Activated naive CD8-positive, alpha-beta T cell treated with anti-CD3 and anti-CD28 coated beads, Interleukin-2, amount 50 U/mL, for 24 hours (primary cell): ENCODE measurements at places on chromosomes 12 and 14.

DNA sequence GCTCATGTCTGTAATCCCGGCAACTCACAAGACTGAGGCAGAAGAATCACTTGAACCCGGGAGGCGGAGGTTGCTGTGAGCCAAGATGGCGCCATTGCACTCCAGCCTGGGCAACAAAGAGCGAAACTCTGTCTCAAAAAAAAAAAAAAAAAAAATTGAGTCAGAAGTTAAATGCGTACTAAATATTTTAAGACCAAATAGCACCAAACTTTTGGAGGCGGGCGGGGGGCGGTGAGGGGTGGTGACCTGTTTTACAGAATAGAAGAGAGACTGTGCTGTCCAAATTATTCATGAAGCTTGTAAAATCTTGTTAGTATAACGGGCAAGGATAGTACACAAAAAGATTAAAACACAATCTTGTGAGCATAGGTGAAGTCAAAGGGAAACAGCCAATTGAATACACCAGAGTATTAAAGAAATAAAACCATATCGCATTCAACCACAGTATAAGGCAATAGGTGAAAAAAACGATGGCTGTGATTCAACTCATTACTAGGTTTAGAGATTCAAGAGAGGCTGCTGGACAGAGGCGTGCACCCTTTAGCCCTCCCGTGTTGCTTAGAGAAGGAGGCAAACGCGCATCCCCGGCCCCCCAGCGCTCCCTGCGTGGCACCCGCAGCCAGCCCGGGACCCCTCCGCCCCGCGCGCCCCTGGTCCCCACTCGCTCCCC is 571 bp downstream of the ZNF891 start:
- H3K36me3 ChIP-seq = peaks cover 88% of the 10 kb centered on the region
- peak; percentile 7 for DNase-seq
- peak overlapping the region; percentile 92 for H3K4me3 ChIP-seq
- H3K27me3 ChIP-seq = no peaks in the 10 kb centered on the region

GRCh38 chr14:73977896-73978295 is 27.8 kb downstream of the COQ6 start:
- peaks cover 4% of the 10 kb centered on the region for H3K36me3 ChIP-seq
- no peak overlapping the region for H3K4me3 ChIP-seq
- DNase-seq = no peak
- no peaks in the 10 kb centered on the region for H3K27me3 ChIP-seq
- H3K4me1 ChIP-seq = no peaks in the 10 kb centered on the region

DNA sequence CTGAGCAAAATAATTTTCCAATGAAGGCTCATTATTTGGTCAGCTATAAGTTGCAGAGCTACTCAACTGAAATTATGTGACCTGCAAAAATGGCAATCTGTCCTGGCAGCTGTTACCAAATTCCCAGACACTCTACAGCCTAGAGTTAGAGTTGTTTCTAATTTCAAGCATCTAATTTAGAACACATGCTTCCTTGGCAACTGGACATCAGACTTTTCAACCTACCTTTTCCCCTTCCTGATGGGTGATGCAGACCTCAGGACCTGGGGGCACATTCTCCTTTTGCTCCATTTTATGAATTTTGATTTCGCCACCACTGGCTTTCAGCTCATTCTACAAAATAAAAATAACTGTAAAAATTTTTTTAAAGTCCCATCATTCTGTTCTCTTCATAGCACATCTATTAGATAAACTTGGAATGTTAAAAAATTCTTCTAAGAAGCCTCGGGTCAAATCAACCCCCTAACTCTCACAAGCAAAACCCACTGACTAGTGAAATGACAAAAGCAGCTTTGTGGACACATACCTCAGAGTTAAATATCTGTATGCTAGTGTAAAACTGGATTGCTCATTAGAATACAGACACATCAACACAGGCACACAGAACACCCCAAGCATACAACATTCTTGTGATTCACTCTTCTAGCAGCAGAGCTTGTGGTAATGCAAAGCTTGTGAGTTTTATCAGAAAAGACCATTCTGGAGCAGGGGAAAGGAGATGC is 33.5 kb upstream of the CERS5 start:
- H3K4me1 ChIP-seq = no peaks in the 10 kb centered on the region
- H3K4me3 ChIP-seq = no peak overlapping the region
- H3K27ac ChIP-seq = no peak overlapping the region
- H3K27me3 ChIP-seq = no peaks in the 10 kb centered on the region
- H3K36me3 ChIP-seq = peaks cover 42% of the 10 kb centered on the region

DNA sequence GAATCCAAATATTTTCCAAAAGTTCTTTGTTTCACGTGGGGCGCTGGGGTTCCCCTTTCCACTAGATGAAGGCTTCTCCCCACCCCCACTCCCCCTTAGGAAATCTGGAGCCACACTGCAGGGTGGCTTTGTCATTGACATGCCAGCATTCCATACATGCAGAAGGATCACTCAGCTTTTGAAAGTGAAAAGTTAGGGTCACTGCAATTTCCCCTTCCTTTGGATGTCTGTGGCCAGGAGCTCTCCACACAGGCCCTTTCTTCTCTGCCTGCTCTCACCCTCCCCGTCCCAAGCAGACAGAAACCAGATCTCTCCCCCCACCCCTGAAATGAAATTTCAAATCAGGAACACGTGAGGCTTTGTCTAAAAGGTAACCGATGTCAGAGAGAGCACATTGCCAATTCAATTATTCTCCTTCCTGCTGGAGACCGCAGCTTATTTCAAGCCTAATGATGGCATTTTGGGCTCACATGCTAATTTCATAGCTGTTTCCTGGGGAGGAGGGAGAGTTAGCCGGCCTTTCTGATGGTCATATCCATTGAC is 153.9 kb upstream of the RFLNA start:
- H3K4me1 ChIP-seq = no peaks in the 10 kb centered on the region
- H3K4me3 ChIP-seq = no peak overlapping the region
- H3K27ac ChIP-seq = no peak overlapping the region
- DNase-seq = no peak

DNA sequence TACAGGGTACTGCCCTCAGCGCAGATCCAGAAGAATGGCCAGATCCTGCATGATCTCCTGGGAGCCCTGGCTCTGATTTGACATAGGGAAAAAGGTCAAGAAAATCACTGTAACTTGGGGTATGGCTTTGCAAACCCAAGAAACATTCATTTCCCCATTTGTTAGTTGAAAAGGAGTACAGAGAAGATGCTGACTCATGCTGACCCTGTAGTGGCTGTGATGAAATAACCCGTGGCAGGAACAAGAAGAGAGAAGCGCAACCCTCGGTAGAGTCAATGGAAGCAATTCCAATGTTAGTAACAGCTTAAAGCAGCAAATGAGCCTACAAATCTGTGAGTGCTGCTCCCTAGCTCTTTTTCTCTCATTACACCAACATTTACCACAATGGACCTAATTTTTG is 281.6 kb upstream of the NPAS3 start:
- H3K36me3 ChIP-seq = no peaks in the 10 kb centered on the region
- no peak for DNase-seq
- no peak overlapping the region for H3K4me3 ChIP-seq
- no peak overlapping the region for H3K27ac ChIP-seq
- no peaks in the 10 kb centered on the region for H3K27me3 ChIP-seq

GRCh38 chr12:113135178-113136127 is at the start of gene RASAL1:
Gene RASAL1 (minus strand): TSS chr12:113135761. CDS start chr12:113135462, 299 bp downstream.
- H3K4me3 ChIP-seq = peak within 1 kb of the TSS; percentile 73
- peak within 1 kb of the TSS; percentile 61 for H3K27ac ChIP-seq
- no peaks in the 10 kb centered on the region for H3K36me3 ChIP-seq

DNA sequence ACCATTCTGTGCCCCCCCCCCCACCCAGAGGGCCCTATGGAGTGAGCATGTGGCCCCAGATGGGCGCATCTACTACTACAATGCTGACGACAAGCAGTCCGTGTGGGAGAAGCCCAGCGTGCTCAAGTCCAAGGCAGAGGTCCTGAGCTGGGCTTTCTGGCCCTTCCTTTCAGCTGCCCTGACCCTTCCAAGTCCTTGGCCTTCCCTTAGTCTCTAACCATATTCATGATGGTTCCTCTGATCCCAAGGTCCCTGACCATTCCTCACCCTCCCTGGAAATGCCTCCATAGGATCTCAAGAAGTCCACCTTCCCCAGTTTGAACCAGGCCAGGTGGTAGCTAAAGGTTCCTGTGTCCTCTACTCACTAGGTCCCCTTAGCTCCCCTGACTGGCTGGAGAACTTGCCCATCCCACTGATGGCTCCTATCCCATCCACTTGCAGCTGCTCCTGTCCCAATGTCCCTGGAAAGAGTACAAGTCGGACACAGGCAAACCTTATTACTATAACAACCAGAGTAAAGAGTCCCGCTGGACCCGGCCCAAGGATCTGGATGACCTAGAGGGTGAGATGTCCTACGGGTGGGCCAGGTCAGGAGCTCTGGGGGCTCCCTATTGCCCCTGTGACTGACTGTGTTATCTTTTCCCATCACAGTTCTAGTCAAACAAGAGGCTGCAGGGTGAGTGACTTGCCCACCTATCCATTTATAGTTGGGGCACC is 9.8 kb downstream of the PRPF40B start:
- H3K27me3 ChIP-seq = no peaks in the 10 kb centered on the region
- H3K36me3 ChIP-seq = no peaks in the 10 kb centered on the region
- no peak overlapping the region for H3K27ac ChIP-seq
- DNase-seq = no peak
- no peak overlapping the region for H3K4me3 ChIP-seq
- peaks cover 8% of the 10 kb centered on the region for H3K4me1 ChIP-seq

DNA sequence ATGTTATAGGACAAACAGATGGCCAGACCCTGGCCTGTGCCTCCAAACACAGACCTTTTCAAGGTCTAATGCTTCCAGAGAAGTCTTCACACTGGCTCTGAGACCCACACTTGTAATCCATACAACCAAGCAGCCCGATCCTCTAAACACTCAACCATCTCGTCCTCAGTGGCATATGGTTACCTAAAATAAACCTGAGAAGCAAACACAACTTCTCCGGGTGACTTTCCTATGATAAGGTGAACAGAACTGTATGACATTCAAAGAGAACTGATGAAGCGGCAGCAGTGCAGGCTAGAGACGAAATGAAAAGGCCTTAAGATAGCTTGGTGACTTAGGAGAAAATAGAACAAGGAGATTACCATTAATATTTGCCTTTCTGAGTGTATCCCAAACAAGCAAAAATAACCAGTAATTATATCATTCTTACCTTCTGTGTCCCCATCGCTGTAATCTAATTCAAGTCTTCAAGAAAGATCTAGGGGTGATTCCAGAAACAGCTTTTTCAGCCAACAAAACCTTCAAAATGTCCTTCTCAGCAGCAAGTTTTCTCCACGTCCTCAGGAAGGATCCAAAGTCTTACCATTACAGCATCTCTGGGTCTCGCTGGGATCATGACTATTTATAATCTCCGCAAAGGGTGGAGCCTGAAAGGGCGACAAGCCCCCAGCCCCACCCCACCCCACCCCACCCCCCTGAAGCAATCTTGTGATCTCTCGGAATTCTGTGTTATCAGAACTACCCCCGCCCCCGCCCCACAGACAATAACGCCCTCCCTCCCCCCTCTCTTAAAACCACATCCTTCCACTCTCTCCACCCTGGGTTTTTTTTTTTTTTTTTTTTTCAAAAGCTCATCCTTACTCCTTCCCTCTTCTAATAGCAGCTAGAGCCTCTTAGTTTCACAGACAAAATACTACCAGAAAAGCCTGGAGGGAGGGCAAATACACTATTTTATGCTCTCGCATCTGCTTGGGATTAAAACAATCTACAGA is at the start of gene SLC2A3:
SLC2A3 (minus strand) TSS at position 598 of the 992 bp plus-strand sequence; CDS start at position 445, 153 bp downstream.
- no peak within 1 kb of the TSS for H3K27ac ChIP-seq
- H3K4me1 ChIP-seq = peaks cover 16% of the 10 kb centered on the region
- peak; percentile 74 for DNase-seq
- peaks cover 8% of the 10 kb centered on the region for H3K36me3 ChIP-seq

GRCh38 chr12:27913999-27914614 is 58.4 kb downstream of the PTHLH start:
- H3K4me3 ChIP-seq = no peak overlapping the region
- no peak overlapping the region for H3K27ac ChIP-seq
- H3K4me1 ChIP-seq = no peaks in the 10 kb centered on the region
- H3K27me3 ChIP-seq = peaks cover 26% of the 10 kb centered on the region

- peaks cover 20% of the 10 kb centered on the region for H3K27me3 ChIP-seq
- DNase-seq = no peak
- H3K27ac ChIP-seq = no peak overlapping the region
- no peaks in the 10 kb centered on the region for H3K36me3 ChIP-seq
- no peak overlapping the region for H3K4me3 ChIP-seq
These were observed 128.7 kb upstream of the C14orf180 start for GRCh38 chr14:104450811-104451401.

GRCh38 chr12:23640754-23641153 is 308.7 kb downstream of the SOX5 start:
- no peak overlapping the region for H3K27ac ChIP-seq
- no peaks in the 10 kb centered on the region for H3K36me3 ChIP-seq
- H3K4me1 ChIP-seq = no peaks in the 10 kb centered on the region
- H3K4me3 ChIP-seq = no peak overlapping the region
- no peak for DNase-seq
- no peaks in the 10 kb centered on the region for H3K27me3 ChIP-seq

- peaks cover 12% of the 10 kb centered on the region for H3K27me3 ChIP-seq
- H3K4me1 ChIP-seq = no peaks in the 10 kb centered on the region
- no peak overlapping the region for H3K27ac ChIP-seq
- no peak for DNase-seq
- no peaks in the 10 kb centered on the region for H3K36me3 ChIP-seq
These were observed 65.1 kb downstream of the SIX6 start for GRCh38 chr14:60573943-60574495.

DNA sequence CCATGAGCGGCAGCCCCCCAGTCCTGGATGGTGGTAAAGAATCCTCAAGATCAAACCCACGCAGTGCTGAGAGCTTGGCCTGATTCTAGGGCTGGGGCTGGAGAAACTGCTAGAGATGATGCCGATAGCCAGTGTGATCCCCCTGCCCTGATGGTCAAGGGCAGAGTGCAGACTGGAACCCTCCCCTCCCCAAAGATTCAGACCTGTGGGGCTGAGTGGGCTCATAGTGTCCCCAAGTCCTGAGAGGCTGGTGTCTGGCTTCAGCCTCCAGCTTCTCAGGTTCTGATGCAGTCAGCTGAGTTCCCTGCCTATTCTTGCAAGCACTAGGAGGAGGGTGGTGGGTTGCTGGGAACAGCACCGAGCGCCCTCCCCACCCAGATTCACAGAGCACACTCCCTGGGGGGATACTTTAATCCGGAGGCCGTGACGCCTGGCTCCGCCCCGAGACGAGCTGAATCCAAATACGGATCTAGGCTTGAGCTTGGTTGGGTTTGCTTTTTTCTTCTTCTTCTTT is 11.9 kb downstream of the RHOF start:
- H3K36me3 ChIP-seq = peaks cover 41% of the 10 kb centered on the region
- no peak for DNase-seq
- H3K27me3 ChIP-seq = no peaks in the 10 kb centered on the region
- H3K27ac ChIP-seq = peak overlapping the region; percentile 95

DNA sequence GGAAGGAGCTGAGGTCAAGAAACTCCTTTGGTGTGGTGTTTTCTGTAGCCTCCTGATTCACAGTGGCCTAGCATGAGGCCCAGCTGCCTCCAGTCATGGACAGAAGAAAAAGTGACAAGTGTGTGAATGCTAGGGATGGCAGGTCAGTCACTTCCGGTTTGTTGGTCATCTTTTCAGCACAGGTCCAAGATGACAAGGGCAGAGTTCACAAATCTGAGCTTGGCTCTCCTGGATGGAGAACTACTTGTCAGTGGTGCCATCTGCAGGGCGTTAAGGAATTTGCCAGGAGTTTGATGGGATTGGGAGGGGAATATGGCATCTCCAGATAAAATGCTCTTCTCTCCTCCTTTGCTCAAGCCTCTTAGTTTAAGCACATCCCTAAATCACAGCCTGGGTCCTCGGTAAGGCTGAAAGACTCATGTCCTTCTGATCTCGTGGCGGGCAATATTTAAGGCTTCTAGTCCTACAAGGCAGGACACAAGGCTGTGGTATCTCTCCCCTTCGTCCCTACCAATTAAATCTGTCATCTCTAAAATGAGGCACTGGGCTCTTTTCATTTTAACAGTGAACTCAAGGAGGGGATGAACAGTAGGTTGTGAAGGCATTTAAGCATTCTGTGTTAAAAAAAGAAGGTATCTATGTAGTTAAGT is 10.0 kb downstream of the TUBA1B start:
- DNase-seq = no peak
- no peaks in the 10 kb centered on the region for H3K27me3 ChIP-seq
- H3K4me1 ChIP-seq = no peaks in the 10 kb centered on the region
- H3K27ac ChIP-seq = no peak overlapping the region
- H3K36me3 ChIP-seq = no peaks in the 10 kb centered on the region
